Calu3 (cell line): ENCODE measurements at places on chromosomes 7 and 10. TPM values are rescaled to one million over a fixed set of nuclear protein-coding genes. Genes with fewer than 3 reads are reported as not detected.

ATG9B gene
- 7.9 and 17.7 TPM in 2 replicates for total RNA-seq

GRCh38 chr7:155916926-155917655, 104.8 kb upstream of the SHH start:
- no peak for DNase-seq

PPP1R17 gene
- not detected in 2 replicates for total RNA-seq

DNA sequence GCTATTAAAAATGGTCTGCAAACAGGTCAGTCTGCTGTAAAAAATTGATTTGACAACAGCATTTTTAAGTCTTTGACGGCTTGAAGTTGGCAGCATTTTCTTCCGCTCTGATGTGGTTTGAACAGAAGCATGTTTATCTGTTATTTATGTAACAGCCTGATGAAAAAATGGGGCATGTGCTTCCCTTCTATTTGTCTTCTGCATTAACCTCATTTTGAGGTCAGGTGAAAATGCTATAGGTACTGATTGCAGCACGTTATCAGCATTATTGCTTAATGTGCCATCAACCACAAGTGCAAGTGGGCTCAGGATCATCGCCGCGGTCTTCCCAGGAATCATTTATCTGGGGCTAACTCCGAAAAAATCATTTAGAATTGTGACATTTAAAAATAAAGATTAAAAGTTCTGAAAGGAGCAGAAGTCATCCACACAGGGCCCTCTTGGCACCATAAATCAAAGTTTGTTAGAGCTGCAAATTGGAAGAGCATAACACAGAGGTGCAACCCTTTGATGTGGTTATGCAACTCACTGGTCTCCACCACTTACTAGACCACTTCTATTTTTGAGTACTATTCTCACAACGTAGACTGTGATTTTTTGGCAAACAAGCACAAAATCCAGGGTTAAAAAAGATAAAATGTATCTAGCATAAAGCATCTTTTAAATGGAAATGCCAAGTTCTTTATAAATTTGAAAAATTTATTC, 307.7 kb downstream of the MDFIC start:
- DNase-seq, result no peak

DNA sequence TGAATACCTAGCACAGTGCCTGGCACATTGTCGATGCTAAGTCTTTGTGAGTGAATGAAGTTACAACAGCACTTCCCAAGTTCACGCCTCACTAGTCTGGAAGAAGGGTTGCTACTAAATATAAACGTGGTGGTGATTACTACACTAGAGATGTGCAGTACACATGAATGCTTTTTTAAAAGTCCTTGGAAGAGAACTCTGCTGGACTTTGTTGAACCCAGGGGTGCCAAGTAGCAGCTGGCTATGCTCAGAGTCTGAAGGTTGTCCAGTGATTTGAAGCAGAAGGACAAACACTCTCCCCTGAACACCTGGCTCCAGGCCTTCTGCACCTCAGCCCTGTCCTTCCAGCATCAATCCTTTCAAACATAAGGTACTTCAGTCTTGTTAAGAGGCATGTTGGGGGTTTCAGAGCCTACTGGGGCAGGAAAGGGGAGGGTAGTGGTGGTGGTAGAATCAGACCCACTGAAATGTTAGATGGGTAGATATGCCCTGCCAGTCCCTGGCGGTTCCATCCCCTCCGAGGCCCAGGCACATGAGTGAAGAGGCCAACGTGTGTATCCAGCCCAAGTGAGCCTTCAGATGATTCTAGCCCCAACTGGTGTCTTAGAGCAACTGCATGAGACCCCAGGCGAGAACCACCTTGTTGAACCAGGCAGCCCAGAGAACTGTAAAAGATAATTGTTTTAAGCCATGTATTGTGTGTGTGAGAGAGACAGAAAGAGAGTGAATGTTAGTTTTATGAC, 94.4 kb downstream of the TAX1BP1 start:
- DNase-seq, result no peak

DNA sequence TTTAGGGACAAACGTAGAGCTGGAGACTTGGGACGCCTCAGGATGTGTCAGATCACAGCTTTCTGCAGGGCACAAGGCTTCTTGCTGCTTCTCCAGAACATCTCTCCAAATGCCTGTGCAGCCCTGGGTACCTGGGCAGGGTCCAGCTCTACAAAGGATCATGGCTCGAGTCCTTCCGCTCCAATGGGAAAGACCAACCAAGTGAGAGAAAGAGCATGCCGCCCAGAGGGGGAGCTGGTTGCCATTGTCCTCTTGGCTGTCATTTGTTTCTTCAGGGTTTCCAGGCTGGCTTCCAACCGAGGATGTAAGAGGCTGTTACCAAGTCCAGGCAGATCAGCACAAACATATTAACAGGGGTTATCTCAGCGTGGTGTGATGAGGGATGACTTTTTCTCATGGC, 5.6 kb upstream of the LEP start:
- no peak for DNase-seq

LRIT1 gene
- total RNA-seq, result not detected in 2 replicates

DNA sequence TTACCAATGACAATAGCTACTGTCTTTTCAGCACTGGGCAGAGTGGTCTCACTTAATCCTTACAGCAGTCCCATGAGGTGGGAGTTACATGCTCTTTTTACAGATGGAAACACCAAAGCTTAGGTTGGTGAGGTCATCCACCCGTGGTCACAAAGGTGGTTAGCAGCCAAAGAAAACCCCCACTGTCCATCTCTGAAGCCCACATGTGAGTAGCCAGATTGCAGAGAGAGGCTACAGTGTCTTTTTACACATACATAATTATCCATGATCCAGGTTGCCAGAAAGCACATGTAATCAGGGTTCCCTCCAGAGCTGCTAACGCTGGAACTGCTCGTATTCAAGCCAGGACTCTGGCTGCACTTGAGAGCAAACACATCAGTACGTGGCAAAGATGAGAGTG, 24.6 kb upstream of the ANKRD2 start:
- no peak for DNase-seq

DNA sequence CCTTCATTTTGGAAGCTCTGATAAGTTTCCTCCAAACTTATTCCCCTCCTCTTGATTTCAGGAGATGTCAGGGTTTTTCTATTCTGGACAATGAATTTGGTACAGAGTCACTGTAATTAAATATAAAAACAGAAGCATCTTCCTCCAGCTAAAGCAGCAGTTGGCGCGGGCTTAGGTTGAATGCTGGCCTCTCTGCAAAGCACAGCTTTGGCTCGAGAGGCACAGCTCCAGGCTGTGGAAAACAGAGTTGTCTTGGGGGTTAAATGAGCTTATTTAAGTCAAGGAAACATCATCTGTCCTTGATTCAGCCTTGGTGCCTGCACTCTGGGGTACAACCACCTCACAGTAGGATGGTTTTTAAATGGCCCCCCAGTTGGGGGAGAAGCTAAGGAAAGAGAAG, 35.0 kb upstream of the PDCD4 start:
- no peak for DNase-seq

BTAF1 gene
- 29.2 and 30.7 TPM in 2 replicates for total RNA-seq

- DNase-seq, result no peak
These were observed 703.7 kb upstream of the FZD8 start for GRCh38 chr10:36345807-36346206.

DNA sequence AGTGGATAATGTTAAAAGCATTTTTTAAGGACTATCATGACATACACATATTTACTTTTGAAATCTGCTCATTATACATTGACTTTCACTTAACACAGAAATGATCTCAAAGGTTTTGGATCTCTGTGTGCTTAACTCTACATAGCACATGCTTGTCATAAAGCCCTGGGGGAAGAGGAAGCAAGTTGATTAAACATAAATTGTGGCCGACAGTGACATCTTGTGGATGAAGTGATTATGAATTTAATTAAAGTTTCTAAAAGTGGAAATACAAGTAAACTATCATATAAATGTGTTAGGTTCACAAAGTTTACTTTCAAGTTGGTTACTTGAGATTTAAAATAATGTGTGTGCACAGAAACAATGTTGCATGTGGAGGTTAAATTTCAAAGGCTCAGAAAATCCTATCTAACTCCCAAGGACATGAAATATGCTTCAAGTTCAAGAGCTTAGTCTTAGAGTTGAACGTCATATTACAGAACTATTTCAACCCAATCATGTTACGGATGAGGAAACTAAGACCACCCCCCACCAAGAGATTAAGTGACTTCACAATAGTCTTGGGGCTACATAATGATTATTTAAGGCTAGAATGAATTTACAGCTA, 1247.8 kb downstream of the GATA3 start:
- DNase-seq, result peak; percentile 36

DNA sequence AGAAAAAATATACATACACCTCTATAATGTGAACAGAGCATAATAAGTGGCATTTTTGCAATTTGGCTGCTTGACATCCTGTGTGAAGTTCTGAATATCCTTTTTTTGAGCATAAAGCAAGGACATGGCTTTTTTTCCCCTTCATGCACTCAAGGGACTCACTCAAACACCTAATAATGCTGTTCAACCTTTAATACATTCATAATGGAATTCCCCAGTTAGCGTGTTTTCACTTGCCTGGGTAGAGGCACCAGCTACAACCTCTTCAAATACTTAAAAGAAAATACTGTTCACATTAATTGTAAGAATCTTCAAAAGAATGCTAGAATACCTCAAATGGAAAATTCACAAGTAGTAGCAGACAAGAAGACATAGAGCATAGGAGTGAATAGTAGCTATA, 316.8 kb downstream of the PCDH15 start:
- DNase-seq, result no peak

DNA sequence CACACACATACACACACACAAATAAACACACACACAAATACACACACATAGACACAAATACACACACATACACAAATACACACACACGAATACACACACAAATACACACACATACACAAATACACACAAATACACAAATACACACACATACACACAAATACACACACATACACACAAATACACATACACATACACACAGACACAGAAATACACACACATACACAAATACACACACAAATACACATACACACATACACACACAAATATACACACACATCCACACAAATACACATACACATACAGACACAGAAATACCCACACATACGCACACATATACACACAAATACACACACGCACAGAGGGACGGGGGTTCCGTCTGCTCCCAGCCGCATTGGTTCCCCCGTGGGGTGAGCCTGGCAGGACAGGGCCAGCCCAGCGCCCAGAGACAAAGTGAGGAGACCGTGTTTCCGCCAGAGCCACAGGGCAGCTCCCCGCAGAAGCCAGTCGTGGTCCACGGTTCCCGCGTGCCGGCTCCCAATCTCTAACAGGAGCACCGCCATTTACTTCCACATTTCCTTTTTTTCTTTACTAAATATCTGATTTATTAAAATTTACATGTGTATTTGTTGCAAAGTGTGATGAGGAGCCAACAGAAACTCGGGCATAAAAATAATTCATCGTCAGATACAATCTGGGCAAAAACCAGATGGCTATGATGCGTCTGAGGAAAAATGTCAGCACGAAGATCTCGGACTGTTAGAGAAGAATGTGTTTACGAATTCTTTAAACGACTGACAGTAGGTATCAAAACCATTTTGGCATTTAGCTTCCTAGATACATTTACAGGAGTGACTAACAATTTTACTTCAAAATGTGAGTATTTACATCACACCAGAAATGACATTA, 3.1 kb upstream of the KNDC1 start:
- DNase-seq, result no peak

ADCK2 gene
- total RNA-seq, result 12.6 and 13.1 TPM in 2 replicates

- DNase-seq, result no peak
These were observed 22.8 kb downstream of the CBX3 start for GRCh38 chr7:26224359-26224758.

SPOCK2 gene
- 162 and 205 TPM in 2 replicates for total RNA-seq

DNA sequence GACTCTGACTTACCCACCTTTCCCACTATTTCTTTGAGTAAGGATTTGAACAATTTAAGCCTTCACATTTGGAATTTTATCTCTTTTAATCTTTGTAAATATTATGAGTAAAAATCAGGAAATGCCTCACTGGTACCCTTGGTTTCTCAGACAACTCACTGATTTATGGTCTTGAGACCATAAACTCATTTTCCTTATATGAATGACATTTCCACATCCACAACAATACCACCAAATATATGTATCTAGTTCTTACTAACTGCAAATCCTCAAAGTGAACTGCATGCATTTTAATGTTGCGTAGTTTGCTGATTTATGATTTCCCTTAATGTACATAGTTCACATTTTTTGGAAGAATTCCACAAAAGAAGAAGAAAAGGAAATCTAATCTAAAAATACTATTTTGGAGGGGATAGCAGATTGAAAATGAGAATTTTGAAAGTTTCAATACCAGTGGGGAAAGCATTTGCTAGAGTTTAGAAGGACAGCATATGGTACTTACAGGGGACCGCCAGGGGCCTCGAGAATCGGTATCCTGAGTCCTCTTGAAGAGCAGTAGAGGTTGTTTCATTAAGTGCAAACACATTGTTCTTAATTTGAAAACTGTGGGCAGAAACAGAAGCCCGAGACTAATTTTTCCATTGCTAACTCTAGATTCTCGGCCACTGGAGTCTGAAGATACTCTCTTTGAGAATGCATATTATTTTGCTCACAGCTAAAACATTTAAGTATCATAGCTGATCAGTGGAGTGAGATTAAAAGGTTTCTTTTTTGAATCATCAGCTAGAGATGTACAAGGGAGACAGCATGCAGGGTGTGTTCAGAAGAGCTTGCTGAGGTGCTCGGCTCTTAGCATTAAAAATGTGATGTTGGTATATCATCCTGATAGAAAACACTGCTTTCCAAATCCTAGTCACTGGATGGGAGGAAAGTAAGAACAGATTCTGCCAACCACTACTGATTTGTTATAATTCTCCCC, 964.0 kb downstream of the GATA3 start:
- no peak for DNase-seq

GRCh38 chr10:86287966-86288579, 78.5 kb downstream of the GRID1 start:
- DNase-seq, result no peak

- DNase-seq, result no peak
These were observed 370.2 kb downstream of the ARL4A start for GRCh38 chr7:13057462-13058200.

GRCh38 chr10:25867321-25867720, 66.7 kb upstream of the MYO3A start:
- DNase-seq, result no peak

DNA sequence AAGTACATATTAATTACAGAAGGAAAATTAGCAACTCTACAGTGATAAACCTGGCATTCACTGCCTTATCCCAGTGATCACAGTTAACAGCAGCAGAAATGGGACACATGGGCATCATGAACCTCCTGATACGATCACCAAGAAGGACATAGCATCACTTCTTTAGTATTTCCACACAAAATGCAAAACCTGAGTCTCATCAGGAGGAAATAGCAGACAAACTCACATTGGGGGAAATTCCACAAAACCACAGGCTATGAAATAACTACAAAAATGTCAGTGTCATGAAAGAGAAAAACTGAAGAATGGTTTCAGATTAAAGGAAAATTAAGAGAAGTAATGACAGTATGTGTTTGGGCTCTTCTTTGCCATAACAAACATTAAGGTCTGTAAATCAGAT, 12.0 kb upstream of the PURB start:
- DNase-seq, result no peak

C10orf71 gene
- not detected in 2 replicates for total RNA-seq

- DNase-seq, result no peak
These were observed 52.9 kb downstream of the CALD1 start for GRCh38 chr7:134832367-134832766.

GRCh38 chr10:69064762-69065328, 23.1 kb upstream of the SRGN start:
- DNase-seq, result no peak

ASCC1 gene
- 51.3 and 59.3 TPM in 2 replicates for total RNA-seq
